Caudate nucleus (tissue), 63 donors: ENCODE measurements at places on chromosomes 2 and 18.

- no peak for DNase-seq
These were observed 415.4 kb upstream of the RGPD4 start for GRCh38 chr2:107411267-107411666.

DNA sequence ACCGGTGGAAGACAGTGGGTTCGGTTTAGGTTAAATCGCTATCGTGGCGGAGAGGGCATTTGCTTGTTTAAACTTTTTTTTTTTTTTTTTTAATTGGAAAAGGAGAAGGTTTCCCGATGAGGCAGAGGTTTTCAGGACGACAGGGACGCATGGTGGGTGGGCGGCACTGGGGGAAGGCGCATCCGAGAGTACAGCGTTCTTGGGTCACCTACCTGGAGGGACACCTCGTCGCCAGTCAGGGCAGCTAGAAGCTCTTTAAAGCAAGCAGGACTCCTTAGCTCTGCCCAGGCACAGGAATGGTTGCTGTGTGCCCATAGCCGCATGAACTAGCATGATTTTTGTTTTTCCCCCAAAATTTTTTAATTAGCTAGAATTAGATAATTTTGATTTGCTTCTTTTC, 437 bp downstream of the LDLRAD4 start:
- no peak for DNase-seq

GRCh38 chr18:60347526-60348045, 25.0 kb downstream of the MC4R start:
- no peak for DNase-seq

GRCh38 chr2:204447722-204448121, 97.6 kb upstream of the PARD3B start:
- DNase-seq, result no peak

GRCh38 chr2:109154226-109154625, 25.2 kb downstream of the SH3RF3 start:
- no peak for DNase-seq

- no peak for DNase-seq
These were observed 171.6 kb downstream of the LDLRAD4 start for GRCh38 chr18:13390196-13390595.

GRCh38 chr18:48828691-48829442, 121.9 kb downstream of the SMAD7 start:
- no peak for DNase-seq

DNA sequence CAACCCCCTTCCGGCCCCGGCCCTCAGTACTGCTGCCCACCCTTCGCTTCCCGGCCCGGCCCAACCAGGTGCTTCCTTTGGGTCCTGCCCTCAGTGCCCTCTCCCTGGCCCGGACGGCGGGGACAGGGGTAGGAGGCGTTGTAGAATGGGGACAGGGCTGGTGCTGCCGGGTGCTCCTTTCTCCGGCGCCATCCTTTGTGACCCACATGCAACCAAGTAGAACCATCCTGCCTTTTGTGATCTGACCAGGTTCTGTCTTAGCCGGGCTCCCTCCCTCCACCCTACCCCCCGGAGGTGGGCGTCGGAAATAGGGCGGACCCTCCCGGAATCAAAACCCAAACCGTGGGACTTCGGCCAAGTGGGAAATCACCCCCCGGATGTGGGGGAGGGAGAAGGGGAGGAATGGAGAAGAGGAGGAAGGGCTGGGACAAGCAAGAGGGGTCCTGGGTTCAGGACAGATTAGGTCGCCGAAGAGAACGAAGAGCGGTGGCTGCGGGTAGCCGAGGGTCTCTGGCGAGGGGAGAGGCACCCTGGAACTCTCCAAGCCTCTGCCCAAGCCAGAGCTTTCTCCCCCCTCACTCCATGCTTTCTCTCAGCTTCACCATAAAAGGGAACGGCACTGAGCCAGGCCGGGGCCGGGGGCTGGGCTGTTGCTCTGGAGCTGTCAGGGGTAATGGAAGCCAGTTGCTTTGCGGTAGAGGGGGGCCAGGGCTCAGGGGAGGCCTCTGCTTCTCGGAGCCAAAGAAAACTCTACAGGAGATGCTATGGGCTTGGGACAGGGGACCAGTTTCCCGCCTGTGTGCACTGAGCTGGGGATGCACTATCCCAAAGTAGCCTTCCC, 756 bp upstream of the OST4 start:
- DNase-seq, result no peak

GRCh38 chr2:37737507-37737906, 66.1 kb upstream of the CDC42EP3 start:
- no peak for DNase-seq

- no peak for DNase-seq
These were observed 135.1 kb downstream of the SOCS6 start for GRCh38 chr18:70423988-70424387.

GRCh38 chr2:158463496-158464095, 6.8 kb downstream of the PKP4 start:
- DNase-seq, result no peak

GRCh38 chr2:11821705-11822104, 75.3 kb downstream of the LPIN1 start:
- DNase-seq, result no peak

DNA sequence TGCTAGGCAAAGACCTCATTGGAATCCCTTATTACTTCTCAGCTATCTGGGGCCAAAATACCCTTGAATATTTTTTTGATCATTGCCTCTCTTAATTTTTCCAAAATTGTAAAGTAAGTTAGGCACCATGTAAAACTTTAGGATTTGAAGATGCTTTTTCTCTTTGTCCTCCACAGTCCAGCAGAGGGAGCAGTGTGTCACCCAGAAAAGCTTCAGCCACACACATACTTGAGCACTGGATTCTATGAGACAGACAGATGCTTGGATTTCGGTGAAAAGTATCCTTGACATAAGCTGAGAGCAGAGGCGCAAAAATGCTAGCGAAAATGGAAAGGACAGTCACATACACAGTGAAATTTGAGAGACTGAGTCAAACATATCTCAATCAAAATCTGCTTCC, 74.7 kb upstream of the KCNJ3 start:
- peak; percentile 33 for DNase-seq

- peak; percentile 70 for DNase-seq
These were observed 765 bp upstream of the ID2 start for GRCh38 chr2:8680822-8681760.

- DNase-seq, result no peak
These were observed 76.6 kb downstream of the INPP4A start for GRCh38 chr2:98521266-98521665.

GRCh38 chr18:56598422-56598821, 40.0 kb downstream of the TXNL1 start:
- no peak for DNase-seq

DNA sequence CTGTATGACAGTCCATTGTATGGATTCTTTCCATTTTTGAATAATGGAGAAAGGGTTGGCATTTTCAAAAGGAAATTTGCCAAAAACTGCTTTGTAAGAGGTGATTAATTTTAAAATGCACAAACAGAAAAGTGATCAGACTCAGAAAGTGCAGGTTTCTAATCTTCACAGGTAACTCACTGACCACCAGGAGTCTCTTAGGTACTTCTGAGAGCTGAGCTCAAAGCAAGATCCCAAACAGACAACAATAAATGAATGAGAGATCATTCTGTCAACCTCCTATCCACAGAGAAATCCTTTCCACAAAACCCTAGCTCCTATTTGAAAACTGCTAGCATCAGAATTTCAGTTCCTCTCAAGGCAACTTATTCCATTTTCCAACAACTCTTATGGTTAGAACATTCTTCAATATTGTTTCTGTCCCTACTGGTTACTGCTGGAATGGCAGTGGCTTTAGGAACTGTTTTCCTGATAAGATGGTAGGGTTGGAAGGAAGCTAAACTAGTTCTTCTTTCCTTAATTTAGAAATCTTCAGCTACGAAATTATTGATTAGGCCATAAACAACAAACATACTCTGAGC, 20.6 kb upstream of the HAAO start:
- DNase-seq, result no peak

DNA sequence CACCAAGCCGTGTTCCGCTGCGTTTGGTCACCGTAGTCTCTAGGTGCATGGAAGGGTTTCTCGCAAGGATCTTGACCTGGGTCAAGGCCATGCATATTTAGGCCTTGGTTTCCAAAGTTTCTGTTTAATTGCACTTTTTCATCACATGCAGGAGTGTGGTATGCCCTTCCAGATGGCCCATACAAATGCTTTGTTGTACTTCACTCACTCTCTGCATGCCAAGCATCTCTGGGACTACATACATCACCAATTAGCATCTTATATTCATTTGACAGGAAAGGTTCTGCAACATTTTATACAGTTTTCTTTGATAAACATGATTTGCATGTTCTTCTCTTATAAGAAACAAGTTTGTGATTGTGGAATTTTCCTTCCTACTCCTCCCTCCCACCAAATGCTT, 132.8 kb upstream of the KLHL14 start:
- DNase-seq, result no peak

DNA sequence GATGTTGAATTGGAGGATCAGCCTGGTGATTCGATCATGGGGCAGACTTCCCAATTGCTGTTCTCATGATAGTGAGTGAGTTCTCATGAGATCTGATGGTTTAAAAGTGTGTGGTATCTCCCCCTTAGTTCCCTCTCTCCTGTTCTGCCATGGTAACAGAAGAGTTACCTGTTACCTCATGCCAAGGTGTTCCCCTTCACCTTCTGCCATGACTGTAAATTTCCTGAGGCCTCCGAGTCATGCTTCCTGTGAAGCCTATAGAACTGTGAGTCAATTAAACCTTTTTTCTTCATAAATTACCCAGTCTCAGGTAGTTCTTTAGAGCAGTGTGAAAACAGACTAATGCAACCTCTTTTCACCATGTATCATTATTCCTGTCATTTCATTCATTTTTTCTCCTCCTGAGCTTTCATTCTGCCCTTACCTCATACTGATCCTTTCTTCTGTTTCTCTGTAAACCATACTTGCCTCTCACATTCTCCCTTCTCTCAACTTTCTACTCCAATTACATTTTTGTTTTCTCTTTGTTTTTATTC, 22.0 kb downstream of the STARD6 start:
- DNase-seq, result no peak

GRCh38 chr18:44039826-44040225, 640.9 kb upstream of the SETBP1 start:
- no peak for DNase-seq

DNA sequence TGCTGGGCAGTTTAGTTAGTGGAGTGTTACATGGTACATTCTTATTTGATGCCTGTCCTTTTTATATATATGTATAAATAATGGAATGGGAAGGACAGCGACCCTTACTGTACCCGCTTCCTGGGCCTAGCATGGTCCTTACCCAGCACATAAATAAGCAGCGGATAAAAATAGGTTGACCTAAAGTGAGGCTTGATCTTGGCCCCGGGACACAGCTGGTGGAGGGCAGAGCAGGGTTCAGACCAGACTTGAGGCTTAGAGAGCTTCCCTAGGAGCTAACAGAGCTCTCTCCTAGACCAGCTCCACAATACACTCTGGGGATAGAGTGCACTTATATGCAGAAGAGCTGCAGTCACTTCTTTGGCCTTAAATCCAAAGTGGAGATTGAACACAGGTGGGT, 46.9 kb upstream of the RPL31 start:
- DNase-seq, result no peak

- DNase-seq, result no peak
These were observed 245.0 kb upstream of the FN1 start for GRCh38 chr2:215680605-215681598.

DNA sequence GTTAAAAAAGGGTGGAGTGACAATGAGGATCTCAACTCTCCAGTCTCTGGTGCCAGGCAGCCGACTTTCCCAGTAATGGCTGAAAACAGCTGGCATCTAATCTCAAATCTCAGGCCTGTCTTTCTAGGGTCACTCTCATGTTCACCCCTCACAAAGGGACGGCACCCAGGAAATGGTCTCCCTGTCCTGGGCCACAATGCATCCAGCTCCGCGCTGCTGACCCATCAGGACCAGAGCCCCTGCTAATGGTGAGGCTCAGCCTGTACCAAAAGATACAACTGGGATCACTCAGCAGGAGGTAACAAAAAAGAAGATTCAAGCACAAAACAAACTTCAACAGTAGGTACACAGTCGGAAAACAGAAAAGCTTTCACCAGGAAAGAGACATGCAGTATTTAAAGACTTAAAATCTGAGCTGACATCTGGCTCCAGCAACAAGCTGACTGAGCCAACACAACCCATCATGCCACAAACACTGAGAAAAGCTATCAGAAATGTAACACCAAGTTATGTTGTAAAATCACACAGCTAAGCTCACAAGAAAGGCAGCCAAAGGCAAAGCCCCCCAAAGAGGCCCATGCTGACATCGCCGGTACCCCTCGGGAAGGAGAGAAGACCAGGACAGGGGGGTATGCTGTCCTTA, 13.6 kb upstream of the KIDINS220 start:
- no peak for DNase-seq

- DNase-seq, result no peak
These were observed 571.9 kb upstream of the CNTNAP5 start for GRCh38 chr2:123453046-123453700.
